ENCODE measurements at places on chromosomes 3 and 15.

GRCh38 chr15:40282869-40283614, at the start of gene ANKRD63:
ANKRD63 (minus strand) TSS chr15:40283064; CDS start chr15:40282586, 478 bp downstream.
- no peak for DNase-seq

DNA sequence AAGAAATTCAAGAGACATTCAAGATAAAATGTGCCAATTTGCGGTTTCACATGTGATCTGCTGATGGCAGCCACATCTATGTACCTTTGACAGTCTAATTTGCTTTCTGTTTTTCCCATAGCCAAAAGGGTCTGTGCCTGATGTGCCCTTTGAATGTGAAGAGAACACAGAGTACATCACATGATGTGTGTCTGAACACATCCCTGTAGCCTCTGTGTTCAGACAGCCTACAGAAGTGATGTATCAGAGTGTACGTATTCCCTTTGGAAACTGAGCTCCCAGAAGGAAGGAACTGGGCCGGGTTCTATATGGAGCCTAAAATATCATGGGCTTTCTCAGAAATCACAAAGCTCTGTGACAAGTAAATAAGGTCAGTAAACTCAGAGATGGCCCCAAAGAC, 52.4 kb downstream of the BOC start:
- DNase-seq: no peak

DNA sequence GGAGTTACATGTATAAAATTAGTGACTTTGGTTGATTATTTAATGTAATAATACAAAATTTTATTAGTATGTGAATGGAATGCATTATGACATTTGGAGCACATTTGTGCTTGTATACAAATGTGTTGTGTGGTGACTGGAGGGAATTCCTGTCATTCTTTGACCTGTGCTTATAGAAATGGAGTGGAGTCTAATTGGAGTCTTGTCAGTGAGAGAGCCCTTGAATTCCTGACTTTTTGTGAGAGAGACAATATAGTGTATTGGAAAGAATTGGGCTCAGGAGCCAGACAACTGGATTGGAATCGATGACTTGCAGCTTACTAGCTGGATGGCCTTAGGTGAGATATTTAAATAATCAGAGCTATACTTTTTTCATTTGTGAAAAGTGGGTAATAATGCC, 9.4 kb downstream of the TCF12 start:
- DNase-seq: no peak

GRCh38 chr3:182698078-182698477, 95.2 kb upstream of the ATP11B start:
- DNase-seq: no peak

- no peak for DNase-seq
Observed at GRCh38 chr3:23723930-23724329, 81.8 kb upstream of the UBE2E1 start.

DNA sequence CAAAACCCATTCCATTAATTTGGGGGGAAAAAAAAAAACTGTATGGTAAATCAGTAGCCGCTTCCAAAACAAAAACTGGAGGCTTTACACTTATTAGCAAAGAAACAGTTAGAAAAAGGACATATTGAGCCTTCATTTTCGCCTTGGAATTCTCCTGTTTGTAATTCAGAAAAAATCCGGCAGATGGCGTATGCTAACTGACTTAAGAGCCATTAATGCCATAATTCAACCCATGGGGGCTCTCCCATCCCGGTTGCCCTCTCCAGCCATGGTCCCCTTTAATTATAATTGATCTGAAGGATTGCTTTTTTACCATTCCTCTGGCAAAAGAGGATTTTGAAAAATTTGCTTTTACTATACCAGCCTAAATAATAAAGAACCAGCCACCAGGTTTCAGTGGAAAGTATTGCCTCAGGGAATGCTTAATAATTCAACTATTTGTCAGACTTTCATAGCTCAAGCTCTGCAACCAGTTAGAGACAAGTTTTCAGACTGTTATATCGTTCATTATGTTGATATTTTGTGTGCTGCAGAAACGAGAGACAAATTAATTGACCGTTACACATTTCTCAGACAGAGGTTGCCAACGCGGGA, 9.4 kb upstream of the RPL24 start:
- DNase-seq: no peak

- DNase-seq: no peak
Observed at GRCh38 chr15:44956388-44956787, at the start of gene TERB2. TERB2 (plus strand) TSS chr15:44956687; CDS start chr15:44956719, 32 bp downstream.

- DNase-seq: no peak
Observed at GRCh38 chr3:128549283-128550112, 56.5 kb upstream of the GATA2 start.

Measured in activated CD4-positive, CD25-positive, alpha-beta regulatory T cell treated with anti-CD3 and anti-CD28 coated beads, Interleukin-2, amount 50 U/mL, for 16 hours (primary cell).